Kidney glomerular epithelial cell (primary cell): ENCODE measurements at places on chromosomes 3 and 15.

- DNase-seq = no peak
Measured at GRCh38 chr3:105798381-105798934, 70.4 kb downstream of the CBLB start.

DNA sequence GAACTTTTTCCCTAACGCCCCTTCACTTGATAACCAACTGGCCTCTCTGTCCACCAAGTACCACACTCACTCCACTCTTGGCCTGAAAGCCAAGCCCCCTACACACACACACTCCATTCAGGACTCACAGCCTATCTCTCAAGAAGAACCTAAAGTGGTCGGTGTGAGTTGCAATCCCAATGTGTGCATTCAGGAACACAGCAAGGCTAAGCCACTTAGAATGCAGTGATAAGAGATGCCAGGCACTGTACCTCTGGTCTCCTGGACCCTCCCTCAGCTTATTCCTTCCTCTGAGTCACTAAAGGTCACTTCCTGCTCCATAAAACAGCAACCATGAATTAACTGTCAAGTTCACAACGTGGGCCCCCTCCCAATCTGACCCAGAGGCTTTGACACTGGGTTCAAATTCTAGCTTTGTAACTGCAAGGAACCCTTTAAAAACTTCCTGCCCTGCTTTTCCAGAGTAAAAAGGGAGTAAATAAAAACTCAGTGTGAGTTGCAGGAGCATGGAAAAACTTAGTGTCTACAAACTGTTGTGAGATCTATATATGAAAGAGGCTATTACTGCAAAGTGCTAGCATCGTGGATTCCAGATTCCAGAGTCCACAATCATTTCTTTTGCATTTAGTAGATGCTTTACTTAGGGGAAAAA is 17.6 kb upstream of the KCNMB3 start:
- DNase-seq = no peak

- peak; percentile 90 for DNase-seq
Measured at GRCh38 chr15:67091071-67091979, 25.9 kb downstream of the SMAD3 start.

DNA sequence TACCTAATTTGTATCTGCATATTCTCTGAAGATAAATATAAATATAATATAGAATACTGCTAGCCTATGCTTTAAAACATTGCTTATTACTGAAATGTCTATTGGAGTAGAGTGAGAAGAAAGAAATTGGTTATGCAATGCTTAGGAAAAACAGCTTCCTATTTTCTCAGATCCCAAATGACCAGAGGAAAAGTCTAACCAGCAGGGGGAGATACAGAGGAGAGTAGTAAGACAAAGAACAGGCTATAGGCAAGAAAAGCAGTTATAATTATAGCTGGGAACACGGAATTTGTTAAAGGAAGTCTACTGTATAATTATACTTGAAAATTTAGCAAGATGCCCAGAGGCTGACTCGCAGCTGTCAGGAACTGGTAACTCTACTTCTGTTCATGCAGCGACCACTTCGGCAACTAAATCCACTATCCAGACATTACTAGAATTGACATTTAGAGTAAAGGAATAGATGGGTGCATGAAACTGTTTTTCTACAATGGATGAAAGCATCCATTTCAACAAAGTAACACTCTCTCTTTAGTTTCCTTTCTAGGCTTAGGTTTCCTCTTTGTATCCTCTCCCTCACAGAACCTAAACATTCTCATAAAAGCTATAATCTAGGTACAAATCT is 97.2 kb downstream of the TBC1D5 start:
- peak; percentile 67 for DNase-seq

- DNase-seq = no peak
Measured at GRCh38 chr3:124415446-124415960, 314.7 kb upstream of the UMPS start.

- no peak for DNase-seq
Measured at GRCh38 chr3:23440416-23441294, 237.5 kb downstream of the UBE2E2 start.

DNA sequence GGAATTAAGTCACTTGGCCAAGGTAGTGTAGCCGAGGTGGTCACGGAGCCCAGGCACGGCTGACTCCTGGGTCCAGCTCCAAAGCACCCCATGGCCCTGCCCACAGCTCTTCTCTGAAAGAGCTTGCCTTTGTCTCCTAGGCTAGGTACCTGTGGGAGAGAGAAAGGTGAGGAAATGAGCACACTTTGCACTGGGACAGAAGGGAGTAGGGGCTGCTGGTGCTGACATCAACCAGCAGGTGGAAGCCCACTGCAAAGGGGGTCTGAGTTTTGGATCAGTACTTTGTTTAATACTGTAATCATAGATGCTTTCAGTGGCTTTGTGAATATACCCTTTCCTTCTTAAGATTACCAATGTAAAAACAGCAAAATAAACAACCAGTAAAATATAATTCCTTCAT is 128.3 kb upstream of the EIF1B start:
- no peak for DNase-seq

- DNase-seq = no peak
Measured at GRCh38 chr3:124818398-124819091, 68.6 kb downstream of the ITGB5 start.

GRCh38 chr15:66706840-66707239 is 4.8 kb downstream of the SMAD6 start:
- DNase-seq = no peak

DNA sequence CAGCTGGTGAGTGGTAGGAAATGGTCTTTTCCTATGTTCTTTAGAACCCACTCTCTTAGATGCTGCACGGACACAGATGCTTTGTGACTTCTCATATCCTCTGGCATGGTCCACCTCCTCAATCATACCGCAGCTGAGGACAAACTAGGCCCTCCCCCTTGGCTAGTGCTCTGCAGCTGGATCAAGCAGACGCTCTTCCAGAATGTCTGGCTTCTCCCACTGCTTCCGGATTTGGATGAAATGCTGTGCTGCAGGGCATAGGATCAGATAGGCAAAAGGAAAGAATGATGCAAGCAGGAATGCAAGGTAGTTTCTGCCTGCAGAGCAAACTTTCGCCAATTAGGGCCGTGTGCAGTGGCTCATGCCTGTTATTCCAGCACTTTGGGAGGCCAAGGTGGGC is 75.7 kb upstream of the SLC4A7 start:
- no peak for DNase-seq

DNA sequence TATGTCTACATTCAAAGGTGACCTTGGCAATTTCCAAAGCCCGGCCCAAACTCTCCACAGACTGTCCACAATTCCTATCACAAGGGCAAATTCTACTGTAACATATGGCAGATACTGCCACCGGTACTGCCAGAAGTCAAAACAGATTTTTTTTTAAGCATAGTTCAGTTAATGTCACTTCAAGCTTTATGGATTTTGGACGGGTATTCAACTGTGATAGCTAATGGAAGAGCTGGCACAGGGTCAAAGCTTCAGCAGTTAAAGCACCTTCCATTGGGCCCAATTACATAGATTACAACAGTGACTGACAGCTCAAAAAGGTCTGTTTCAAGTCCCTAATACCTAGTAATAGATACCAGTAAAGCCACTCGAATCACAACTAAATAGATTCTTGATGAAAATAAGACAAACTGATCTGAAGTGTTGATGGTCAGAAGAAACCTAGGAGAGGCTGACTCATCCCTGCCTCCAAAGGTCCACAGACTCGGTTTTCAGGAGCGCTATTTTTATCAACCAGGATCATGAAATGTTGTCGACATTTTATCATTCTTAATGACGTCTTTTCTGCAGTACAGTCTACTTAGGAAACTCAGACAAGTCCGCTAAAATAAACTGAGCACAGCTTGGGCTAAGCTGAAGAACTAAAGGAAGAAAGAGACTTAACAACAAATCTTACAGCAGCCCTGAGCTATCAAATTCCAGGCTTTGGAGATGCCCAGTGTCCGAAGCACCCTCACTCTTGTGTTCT is 38.7 kb downstream of the ANXA2 start:
- no peak for DNase-seq

DNA sequence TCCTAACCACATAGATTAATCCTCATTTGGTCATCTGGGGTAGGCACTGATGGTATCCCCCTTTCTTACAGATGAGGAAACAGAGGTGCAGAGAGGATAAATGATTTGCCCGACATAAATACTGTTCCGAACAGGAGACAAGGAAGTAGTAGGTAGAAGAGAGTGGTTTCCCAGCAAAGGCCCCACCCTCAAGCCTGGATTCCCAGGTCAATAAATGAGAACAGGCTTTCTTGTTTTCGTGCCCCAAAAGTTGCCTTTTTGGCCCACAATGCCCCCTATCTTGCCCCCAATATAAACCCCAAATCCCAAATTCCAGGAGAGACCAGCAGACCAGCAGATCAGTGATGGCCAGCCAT is 125.5 kb upstream of the PRR20G start:
- DNase-seq = no peak

DNA sequence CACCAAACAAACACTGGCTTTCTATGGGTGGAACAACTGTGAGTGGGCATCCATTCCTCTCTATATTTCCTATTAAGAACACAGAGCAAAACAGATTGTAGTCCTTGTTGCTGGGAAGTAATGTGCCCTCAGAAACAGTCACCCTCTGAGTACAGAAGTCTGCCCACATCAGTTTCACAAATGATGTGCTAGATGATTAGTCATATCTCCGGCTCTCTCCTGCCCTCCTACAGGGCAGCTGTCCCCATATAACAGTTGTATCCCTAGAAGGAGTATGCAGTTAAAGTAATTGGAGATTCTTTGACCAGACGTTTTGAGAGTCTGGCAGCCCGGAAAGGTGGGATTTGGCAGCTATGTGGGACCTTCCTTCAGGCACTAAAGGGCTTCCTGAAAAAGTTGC is 159.9 kb downstream of the APBA2 start:
- peak; percentile 21 for DNase-seq

DNA sequence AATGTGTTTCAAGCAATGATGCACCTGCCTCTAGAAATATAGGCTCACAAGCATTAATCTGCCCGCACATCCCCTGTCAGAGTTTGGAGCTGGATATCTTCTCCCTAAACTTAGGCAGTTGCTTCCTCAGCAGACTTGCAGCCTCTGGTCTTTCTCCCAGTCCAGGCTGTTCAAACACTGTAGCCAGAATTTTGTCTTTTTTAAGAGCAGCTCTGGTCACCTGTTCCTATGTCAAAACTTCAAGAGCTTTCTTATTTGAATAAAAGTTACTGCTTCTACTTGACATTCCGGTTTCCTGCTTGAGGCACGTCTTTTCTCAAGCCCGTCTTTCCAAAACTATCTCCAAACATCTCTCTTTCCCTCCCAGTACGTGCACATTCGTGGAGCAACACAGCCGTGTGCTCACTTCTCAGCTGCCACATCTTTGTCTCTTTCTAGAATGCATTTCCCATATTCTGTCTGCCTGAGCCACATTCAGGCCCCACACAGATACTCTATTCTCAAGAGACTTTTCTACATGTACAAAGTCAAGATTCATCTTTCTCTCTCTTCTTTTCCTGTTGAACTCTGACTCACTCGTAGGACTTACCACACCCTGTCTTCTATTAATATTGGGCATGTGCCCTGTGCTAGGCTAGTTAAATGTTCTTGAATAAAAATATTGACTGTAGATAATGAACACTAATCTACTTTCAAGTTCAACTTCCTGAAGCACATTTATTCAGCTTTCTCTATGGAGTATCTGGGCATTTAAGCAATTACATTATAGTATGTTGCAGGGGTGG is 307.7 kb upstream of the SOX2 start:
- no peak for DNase-seq

GRCh38 chr3:77354958-77355357 is 315.1 kb downstream of the ROBO2 start:
- DNase-seq = no peak

DNA sequence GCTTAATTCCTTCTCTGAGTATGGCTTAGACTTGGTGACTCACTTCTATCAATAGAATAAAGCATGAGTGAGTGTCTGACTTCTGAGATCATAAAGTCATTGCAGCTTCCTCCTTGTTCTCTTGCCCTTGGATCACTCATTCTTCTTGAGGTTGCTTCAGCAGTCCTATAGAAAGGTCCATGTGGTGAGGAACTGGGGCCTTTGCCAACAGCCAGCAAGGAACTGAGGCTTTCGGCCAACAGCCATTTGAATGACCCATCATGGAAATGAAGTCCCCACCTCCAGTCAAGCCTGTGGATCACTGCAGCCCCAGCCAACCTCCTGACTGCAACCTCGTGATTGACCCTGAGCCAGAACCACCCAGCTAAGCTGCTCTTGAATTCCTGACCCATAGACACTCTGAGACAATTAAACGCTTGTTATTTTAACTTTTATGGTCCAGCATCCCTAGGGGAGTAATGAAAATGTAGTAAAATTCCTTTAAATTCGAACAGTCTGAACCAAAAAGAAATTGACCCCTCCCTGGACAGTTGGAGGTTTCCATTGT is 84.5 kb downstream of the WDR76 start:
- peak; percentile 55 for DNase-seq

DNA sequence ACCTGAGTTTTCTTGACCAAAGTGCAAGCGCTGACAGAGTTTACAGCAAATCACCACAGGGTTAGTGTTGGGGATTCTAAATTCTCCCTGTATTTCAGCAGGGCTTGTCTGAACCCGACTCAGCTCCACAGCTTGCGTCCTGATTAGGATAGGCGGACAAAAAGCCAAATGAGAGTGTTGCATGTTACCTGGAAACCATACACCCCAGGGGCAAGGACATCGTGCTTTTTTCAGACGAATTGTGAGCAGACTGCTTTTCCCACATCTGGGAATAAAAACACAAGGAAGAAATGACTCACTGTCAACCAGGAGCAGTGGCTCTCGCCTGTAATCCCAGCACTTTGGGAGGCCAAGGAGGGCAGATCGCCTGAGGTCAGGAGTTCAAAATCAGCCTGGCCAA is 3.0 kb downstream of the DZIP1L start:
- no peak for DNase-seq

GRCh38 chr3:47485812-47486211 is 10.1 kb upstream of the SCAP start:
- no peak for DNase-seq

GRCh38 chr3:148681080-148681479 is 16.6 kb upstream of the AGTR1 start:
- DNase-seq = no peak

GRCh38 chr15:38698254-38698653 is 133.6 kb upstream of the RASGRP1 start:
- DNase-seq = no peak

GRCh38 chr3:184110316-184110725 is 13.5 kb downstream of the HTR3E start:
- DNase-seq = no peak

GRCh38 chr3:14649466-14649865 is 2.1 kb upstream of the CCDC174 start:
- no peak for DNase-seq

DNA sequence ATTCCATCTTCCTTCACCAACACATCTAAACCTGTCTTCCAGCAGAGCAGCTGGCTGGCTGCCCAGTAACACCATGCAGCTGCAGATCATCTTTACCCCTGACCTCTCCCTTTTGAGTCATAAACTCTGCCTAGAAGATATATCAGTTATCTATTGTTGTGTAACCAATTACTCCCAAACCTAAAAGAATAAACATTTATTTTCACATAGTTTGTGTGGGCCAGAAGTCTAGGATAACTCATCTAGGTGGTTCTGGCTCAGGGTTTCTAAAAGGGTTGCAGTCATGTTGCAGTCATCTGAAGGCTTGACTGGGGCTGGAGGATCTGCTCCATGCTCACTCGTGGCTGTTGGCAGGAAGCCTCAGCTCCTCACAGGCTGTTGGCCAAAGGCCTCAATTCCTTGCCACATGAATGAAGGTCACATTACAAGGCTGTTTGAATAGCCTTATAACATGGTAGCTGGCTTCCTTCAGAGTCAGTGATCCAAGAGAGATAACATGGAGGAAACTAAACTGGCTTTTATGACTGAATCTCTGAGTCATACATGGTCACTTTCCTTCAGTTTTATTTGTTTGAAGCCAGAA is 92.8 kb downstream of the GOLIM4 start:
- peak; percentile 31 for DNase-seq

GRCh38 chr3:43144761-43145490 is 39.0 kb upstream of the POMGNT2 start:
- no peak for DNase-seq

GRCh38 chr15:73924171-73924921 is 1.9 kb upstream of the LOXL1 start:
- peak; percentile 36 for DNase-seq
